ENCODE measurements at places on chromosomes 1 and 21.
A peak's percentile ranks its signal among the peaks of the same experiment; 100 is the strongest.

- DNase-seq: no peak
Observed at GRCh38 chr1:52559875-52560274, 7.0 kb upstream of the TUT4 start.

DNA sequence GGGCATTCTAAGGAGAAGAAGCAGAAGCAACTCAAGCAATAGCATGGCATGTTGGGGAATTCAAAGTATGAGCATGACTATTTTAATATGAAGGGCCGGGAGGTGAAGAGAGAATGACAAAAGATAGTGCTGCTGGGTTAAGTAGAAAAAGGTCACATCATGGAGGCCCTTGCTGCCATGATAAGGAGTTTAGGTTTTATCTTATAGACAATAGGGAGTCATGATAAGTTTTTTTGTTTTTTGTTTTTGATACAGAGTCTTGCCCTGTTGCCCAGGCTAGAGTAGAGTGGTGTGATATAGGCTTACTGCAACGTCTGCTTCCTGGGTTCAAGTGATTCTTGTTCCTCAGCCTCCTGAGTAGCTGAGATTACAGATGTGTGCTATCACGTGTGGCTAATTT lies 3.1 kb downstream of the BNIPL start:
- no peak for DNase-seq

- DNase-seq: no peak
Observed at GRCh38 chr1:112363636-112364035, 32.4 kb upstream of the CTTNBP2NL start.

DNA sequence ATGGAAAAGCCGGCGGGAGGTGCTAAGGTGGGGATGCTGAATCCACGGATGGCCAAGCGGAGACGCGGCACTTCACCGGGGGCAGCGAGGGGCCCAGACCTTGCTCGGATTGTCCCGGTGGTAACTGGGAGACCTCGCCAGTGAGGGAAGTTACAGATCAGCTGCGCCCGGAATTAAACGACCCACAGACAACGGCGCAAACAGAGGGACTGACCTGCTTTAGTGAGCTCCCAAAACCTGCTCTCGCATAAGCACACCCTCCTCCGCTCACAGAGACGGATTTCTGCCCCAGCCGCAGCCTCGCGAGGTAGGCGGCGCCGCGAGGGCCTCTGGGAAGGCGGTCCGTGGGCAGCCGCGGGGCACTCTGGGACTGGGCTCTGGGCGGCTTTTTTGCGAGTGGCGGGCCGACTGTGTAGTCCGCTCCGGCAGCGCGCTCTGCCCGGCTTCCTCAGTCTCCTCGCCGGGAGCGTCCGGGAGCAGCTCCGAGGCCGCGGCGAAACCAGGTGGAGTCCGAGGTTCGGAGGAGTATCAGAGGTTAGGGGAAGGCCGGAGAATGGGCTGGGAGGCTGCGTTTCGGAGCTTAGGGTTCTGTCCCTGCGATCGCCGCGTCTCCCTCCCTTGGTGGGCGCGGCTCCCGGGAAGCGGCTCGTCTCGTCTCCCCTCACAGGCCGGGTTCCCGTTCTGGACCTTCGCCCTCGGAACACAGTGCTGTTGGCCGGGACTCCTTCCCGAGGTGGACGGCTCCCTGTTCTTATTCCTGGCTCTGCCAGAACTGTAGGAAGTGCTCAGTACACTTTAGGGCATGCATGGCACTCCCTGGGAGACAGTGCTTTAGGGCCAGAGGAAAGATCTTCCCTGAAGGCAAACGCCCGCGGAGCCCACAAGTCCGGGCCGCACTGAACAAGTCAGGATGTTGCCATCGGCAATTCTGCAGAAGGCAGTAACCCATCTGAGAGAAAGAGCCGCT lies at the start of gene EXO5:
EXO5 (plus strand) TSS at position 393 of the 967 bp plus-strand sequence. CDS start 5,778 bp downstream, outside the sequence.
- DNase-seq: peak; percentile 75

DNA sequence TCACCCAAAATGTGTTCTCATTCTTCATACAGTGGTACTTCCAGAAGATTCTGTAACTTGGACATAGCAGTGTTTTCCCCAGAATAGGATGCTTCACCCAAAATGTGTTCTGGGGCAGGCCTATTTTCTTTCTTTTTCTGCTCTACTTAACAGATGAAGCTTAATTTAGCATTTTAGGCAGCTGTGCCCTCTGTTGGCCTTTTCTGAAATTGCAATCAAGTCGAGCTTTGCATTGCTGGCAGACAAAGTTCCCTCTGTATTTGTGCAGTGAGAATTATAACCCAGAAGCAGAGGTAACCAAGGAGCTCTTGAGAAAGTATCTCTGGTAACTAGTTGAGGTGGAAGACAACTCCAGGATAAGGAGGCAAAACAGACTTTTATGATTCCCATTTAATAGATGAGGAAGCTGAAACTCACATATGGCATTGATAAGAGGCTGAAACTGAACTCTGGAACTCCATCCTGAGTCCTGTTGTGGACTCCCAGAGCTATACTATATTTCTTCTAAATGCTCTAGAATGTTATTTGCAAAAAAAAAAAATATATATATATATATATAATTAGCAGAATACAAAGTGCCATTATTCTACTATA lies 50.3 kb upstream of the L1TD1 start:
- DNase-seq: peak; percentile 43

DNA sequence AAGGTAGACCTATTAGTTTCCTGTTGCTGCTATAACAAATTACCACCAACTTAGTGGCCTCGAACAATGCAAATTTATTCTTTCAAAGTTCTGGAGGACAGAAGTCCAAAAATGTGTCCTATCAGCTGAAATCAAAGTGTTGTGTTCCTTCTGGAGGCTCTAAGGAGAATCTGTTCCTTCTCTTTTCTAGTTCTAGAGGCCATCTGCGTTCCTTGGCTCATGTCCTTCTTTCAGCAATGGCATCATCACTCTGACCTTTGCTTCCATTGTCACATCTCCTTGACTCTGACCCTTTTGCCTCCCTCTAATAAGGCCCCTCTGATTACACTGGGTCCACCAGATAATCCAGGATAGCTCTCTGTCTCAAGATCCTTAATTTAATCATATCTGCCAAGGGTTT lies 1.2 kb upstream of the MR1 start:
- DNase-seq: no peak

DNA sequence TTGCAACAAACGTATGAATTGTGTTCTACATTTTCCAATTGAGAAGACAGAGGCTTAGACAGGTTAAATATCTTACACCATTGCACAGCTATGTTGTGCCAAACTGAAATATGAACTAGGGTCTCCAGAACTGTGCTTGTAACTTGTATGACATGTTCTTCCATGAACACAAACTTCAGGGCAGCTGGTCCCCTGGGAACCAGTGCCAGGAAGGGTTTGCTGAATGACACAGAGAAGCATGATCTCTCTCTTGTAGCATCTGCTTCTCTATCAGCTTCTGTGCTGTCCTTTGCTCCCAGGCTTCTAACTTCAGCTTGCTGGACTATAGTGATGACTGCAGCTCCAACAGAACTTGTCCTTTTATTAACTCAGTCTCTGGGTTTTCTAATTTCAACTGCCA lies 385.5 kb downstream of the SIPA1L2 start:
- no peak for DNase-seq
